Ureter (tissue), 1 donor: ENCODE measurements at places on chromosomes 4 and X. TPM values are rescaled to one million over a fixed set of nuclear protein-coding genes. Genes with fewer than 3 reads are reported as not detected.

The IL1RAPL2 gene
- 8.3 TPM for total RNA-seq

The SLC10A4 gene
- not detected for total RNA-seq

The SCML2 gene
- total RNA-seq, result 1.2 TPM

The MAGEA8 gene
- not detected for total RNA-seq

The SMAD1 gene
- total RNA-seq, result 43.7 TPM

The KCND1 gene
- total RNA-seq, result 3.4 TPM

The CENPVL1 gene
- not detected for total RNA-seq

The UGT2B17 gene
- total RNA-seq, result 0.23 TPM

The CYTL1 gene
- 3.0 TPM for total RNA-seq

The MAGEA1 gene
- total RNA-seq, result not detected

The LDB2 gene
- 63.3 TPM for total RNA-seq

The CCKAR gene
- total RNA-seq, result not detected

The FAM47A gene
- total RNA-seq, result not detected

The NONO gene
- 308 TPM for total RNA-seq

The CFI gene
- 21.3 TPM for total RNA-seq
